ENCODE measurements at places on chromosomes 1 and 21.

- DNase-seq: no peak
These were observed 190.2 kb downstream of the RASAL2 start for GRCh38 chr1:178284058-178284457.

- no peak for DNase-seq
These were observed 37.5 kb upstream of the HOOK1 start for GRCh38 chr1:59776960-59777852.

GRCh38 chr1:151977662-151978230, 15.9 kb downstream of the S100A10 start:
- no peak for DNase-seq

- DNase-seq: no peak
These were observed 7.3 kb upstream of the JUN start for GRCh38 chr1:58791106-58791505.

Measured in stimulated activated CD4-positive, alpha-beta T cell treated with anti-CD3 and anti-CD28 coated beads, TNF-alpha, amount 100 ng/mL, for 1 hour (primary cell).